ENCODE measurements at places on chromosomes 16 and 17.

DNA sequence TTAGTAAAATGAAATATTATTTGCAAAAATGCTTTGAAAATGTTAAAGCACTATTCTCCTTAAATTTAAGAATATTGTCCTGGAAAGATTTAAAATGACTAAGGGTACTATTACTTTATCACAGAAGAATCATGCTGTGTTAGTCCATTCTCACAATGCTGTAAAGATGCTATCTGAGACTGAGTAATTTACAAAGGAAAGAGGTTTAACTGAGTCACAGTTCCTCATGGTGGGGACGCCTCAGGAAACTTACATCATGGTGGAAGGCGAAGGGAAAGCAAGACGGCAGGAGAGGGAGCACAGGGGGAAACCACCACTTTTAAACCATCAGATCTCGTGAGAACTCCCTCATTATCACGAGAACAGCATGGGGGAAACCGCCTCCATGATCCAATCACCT, 245.6 kb downstream of the IRX3 start:
- DNase-seq, result no peak

DNA sequence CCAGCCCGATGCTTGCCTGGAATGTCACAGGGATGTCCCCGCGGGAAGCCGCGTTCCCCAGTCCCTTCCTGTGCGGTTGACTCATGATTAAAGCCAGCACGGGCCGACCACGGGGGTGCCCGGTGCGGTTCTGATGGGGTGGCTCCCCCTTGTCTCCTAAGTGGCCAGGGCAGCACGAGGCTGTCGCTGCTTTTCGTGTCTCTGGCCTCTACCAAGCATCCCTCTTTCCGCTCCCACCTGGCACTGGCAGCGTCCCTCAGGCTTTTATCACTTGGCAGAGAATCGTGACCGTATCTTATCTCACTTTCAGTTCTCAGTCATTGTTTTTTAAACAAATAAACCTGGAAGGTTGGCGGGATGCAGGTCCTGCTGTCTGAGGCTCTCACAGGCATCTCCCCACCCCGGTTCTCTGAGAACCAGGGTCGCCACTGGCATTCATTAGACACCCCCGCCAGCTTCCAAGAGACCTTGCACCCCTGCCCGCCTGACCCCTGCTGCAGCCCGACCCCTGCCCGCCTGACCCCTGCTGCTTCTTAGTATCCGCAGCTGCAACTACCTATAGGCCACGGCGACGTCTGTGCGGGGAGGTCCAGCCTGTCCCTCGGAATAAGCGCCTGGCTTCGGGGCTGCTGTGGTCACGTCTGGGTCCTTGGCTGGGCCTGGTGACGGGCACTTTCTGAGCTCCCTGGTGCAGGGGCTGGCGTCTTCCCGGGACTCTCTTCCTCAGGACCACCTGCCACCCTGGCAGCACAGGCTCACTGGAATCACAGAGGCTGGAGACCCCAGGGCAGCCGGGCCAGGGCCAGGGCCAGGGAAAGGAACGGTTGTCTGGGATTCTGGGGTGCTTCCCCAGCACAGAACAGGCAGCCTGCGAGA, 7.5 kb downstream of the C1QTNF8 start:
- no peak for DNase-seq

DNA sequence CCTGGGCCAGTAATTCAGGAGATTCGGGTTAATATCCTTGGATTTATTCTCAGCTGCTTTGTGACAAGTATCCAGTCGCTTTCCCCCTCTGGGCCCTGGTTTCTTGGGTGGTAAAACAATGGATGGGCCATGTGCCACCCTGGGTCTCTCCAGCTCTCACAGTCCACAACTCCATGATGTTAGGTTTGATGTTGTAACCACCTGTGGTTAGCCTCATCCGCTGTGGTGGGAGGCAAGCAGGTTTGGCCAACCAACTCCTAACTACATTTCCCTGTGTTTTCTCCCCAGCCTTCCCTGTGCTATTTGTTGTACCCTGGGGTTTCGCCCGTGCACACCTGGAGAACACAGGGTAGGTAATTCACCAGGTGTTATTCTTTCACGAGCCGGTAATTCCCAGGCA, 35.1 kb downstream of the GLP2R start:
- DNase-seq, result no peak

GRCh38 chr17:81346908-81347349, 48.3 kb upstream of the BAHCC1 start:
- no peak for DNase-seq

DNA sequence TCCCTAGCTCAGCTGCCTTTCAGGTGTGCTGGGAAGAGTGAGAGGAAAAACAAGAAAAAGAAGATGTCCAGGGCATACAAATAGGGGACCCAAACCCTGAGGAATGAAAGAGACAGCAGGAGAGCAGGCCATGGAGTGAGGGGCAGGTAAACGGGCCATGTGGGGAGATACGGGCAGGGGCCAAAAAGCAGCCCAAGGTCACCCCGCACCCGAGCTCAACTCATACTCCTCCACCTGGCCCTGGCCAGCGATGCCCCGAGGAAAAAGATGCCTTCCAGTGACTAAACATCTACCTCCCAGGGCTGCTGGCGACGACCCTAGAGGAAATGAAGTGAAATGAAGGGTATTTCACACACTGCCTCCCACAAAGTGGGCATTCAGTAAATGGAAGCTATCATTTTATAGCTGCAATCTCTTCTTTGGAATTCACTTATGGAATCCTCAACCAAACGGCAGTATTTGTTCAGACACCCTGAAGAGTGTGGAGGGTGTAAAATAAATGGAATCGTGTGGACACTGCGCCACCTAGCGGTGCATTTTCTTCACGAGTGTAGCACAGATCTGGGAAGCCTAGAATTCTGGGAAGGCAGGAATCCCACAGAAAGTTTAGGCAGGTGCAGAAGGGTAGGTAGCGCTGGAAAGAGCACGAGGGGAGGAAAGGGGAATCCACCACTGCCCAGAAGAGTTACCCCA, 14.9 kb downstream of the ELAC2 start:
- DNase-seq, result peak; percentile 78

- no peak for DNase-seq
Measured at GRCh38 chr17:33369149-33369548, 76.1 kb upstream of the ASIC2 start.

- no peak for DNase-seq
Measured at GRCh38 chr17:8514801-8515200, 79.1 kb downstream of the NDEL1 start.

- DNase-seq, result peak; percentile 29
Measured at GRCh38 chr16:3793161-3793576, 75.8 kb upstream of the TRAP1 start.

- DNase-seq, result no peak
Measured at GRCh38 chr17:60846175-60846574, 168.5 kb downstream of the BCAS3 start.

DNA sequence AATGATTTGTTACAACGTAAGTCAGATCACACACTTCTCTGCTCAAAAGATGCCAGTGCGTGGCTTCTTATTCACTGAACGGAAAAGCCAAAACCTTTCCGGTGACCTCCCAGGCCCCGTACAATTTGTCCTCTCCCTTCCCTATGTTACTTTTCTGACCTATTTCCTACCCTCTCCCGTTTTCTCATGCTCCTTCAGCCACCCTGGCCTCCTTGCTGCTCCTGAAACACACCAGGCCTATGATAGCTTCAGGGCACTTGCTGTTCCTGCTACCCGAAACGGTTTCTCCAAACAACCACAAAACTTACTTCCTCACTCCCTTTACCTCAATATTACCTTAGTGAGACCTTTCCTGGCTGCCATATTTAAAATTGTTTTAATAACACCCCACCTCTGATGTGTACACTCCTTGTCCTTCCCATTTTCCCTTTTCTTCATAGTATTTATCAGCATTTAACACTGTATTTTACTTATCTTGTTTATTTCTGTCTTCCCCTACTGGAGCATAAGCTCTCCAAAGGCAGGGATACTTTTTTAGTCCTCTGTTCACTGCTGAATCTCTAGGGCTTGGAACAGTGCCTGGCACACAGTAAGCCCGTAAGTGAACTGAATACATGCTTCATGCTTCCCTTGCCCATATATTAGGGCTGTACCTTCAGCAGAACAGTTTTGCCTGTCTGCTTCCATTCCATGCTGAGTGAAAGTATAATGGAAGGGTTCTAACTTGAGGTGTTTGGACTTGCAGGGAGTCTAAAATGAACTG, 10.9 kb upstream of the ARL2BP start:
- DNase-seq, result no peak

GRCh38 chr16:31225193-31225592, 8.3 kb upstream of the PYDC1 start:
- DNase-seq, result no peak

- DNase-seq, result no peak
Measured at GRCh38 chr17:32747856-32748255, 129.1 kb downstream of the MYO1D start.

DNA sequence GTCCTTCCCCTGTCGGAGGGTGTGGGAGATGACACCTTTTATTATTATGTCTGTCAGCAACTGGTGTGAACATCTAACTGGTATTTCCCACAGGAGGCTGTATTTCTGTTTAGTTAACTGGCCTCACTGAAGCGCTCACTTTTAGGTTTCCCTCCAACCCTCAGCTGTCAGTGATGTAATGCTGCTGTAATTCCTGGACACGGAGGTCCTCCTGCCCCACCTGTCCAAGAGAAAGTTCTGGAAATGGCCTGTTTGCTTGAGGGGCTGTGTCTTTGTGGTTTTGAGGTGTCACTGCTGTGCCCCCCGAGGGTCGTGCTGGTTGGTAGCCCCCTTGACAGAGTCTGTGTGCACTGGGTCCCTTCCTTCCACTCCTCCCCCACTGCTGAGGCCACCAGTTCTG, 11.5 kb downstream of the KCNJ12 start:
- no peak for DNase-seq

GRCh38 chr17:78258323-78259191, 27.1 kb downstream of the TMEM235 start:
- DNase-seq, result no peak

GRCh38 chr17:1227917-1228780, 42.1 kb upstream of the BHLHA9 start:
- DNase-seq, result no peak

GRCh38 chr17:75822119-75822799, 21.9 kb downstream of the UNC13D start:
- no peak for DNase-seq

GRCh38 chr16:49632086-49632794, 223.7 kb downstream of the ZNF423 start:
- no peak for DNase-seq

DNA sequence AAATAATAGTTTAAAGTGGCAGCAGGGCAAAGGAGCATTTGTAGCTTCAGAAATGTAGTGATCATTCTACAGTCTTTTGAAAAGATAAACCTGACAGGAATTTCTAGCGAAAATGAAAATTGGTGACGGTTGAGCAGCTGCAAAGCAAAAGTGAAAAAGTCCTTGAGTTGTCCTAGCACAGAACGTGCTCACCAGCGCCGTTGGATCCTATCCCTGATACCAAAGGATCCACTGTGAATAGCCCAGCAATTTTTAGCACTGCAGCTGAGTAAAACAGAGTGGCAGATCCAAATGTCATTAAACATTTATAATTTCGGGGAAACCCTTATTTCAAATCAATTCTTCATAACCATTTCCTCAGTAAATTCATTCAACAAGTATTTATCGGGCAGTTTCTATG, 453.8 kb upstream of the HSBP1 start:
- no peak for DNase-seq

DNA sequence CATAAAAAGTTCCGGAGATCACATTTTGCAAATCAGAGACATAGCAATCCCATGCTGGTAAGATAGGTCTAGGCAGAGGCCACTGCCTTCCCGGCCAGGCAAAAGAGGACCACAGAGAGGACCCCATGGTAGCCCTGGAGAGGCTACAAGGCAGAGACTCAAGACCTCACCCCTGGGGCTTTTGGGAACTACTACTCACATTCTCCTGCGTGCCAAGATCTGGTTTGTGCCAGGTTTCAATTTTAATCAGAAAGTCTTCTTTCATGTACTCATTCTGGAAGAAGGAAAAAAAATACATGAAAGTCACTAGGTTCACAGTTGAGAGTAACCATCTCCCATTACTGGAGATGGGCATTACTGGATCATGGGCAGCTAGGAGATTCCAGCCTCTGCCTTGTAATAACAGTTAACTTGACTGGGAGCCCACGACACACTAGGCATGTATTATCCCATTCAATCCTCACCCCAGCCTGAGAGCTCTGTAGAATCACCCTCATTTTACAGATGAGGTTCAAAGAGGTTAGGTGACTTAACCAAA, 21.2 kb downstream of the PITPNA start:
- no peak for DNase-seq

DNA sequence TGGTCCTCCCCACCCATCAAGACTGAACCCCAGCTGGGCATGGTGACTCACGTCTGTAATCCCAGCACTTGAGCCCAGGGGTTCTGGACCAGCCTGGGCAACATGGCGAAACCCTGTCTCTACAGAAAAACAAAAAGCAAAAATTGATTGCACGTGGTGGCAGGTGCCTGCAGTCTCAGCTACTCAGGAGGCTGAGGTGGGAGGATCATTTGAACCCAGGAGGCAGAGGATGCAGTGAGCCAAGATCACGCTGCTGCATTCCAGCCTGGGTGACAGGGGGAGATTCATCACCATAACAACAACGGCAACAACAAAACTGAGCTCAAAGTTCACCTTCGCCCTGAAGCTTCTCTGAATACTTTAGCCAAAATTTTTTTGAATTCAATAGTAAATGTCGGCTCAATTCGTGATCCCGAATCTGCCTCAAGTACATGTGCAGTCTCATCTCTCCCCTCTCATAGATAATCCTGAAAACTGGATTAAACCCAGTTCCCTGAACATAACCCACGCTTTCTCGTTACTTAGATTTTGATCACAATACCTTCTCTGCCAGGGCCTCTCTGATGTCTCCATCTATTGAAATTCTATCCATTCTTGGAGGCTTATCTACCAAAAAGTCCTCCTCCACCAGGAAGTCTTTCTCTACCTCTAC, 13.5 kb upstream of the MYH10 start:
- DNase-seq, result no peak

GRCh38 chr16:89373355-89374110, 116.8 kb downstream of the ANKRD11 start:
- DNase-seq, result no peak

- peak; percentile 58 for DNase-seq
Measured at GRCh38 chr17:65514541-65514940, 46.9 kb downstream of the AXIN2 start.

- DNase-seq, result no peak
Measured at GRCh38 chr17:62996221-62996620, 30.2 kb downstream of the TANC2 start.

DNA sequence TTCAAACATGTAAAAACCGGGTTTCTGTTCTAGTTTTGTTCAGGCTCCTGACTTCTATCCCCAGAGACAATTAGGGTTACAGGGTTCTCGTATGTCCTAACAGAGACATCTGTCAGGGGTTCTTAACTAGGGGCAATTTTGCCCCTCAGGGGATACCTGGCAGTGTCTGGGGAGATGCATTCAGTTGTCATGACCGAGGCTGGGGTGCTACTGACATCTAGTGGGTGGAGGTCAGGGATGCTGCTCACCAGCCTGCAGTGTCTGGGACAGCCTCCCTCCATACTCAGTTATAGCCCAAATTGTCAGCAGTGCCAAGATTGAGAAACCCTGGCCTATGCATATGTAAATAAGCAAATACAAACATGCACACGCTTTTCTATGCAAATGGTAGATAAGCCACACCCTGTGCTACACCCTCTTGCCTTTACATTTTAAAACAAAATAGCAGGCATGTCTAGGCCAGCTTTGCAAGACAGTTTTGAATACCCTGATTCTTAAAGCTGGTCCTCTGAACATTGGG, 37.4 kb downstream of the CLEC16A start:
- DNase-seq, result no peak

Measured in AG08396 (cell line).